D341Med (cell line): ENCODE measurements at places on chromosomes 3 and 15.
A peak's percentile ranks its signal among the peaks of the same experiment; 100 is the strongest.

DNA sequence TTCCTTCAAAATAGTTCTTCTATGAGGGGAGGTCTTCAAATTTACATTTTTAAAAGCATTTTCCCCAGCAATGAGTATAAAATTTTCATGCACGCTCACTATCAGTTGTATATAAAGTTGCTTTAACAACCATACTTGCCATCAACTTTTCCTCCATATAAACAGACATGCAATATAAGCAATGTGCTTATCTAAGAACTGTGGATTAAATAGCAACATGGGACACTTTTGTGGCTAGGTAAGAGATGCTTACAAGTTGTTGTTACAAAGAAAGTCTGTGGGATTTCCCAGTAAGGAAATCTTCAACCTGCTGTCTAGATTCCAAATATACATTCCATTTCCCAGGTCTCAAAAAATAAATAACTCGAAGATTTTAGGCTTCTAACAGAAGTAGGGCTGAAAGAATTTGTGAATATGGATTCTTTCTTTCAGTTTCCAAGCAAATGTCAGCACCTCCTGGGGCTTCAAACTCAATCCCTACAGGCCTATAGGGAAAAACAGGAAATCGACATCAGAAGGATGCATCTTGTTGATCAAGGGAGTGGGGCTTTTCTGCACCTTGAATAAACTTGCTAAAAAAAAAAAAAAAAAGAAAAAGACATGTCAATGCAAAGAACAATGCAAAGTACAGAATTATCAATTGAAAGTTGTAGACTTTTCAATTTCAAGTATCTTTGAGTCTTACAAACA is 16.1 kb downstream of the TNIK start:
- no peak for DNase-seq

GRCh38 chr3:160804762-160805161 is 48.7 kb downstream of the PPM1L start:
- peak; percentile 50 for DNase-seq

DNA sequence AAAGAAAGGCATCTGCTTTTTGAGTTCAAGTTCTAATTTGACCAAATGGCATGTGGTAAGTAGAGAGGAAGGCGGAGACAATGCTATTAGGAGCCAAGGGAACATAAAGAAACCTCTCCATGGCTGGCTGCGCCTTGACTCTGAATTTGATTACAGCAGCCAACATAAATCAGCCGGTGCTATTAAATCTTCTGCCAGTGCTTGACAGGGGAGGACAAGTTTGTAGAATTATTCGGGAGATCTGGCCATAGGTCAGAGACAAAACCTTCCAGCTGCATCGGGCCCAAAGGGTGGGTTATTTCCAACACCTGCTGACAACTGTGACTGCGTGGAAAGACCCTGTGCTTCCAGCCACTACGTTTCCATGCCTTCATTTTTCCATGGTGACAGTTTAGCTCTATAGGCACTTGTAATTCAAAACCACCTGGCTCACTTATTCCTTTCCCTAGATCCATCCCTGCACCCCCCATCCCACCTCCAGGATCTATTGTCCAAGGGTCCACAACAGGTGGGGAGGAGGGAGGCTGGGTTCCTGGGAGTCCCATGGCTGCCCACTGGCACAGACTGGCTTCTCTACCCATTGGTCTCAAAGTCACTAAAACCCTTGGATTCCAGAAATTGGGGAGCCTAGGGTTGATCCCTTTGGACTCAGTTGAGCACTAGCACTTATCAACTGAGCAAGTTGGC is 15.9 kb downstream of the COLQ start:
- DNase-seq = no peak

GRCh38 chr3:155103686-155104085 is 23.6 kb downstream of the MME start:
- no peak for DNase-seq

DNA sequence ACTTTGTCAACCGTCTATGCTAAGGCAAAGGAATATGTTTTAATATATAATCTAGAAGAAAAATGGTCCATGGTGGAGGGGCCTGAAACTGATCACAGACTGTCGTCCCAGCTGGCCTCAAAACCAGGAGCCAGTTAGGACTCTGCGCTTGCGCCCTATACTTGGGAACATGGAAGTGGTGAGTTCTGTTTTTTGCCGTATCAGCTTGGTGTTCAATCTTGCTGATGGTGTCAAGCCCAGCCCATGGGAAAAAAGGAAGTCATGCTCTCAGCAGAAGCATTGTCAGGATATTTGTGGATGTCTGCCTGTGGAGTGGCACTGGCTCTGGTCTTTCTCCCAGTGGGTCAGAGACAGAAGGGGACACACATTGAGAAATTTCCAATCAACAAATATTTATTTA is 342.0 kb upstream of the CTDSPL start:
- DNase-seq = no peak

GRCh38 chr3:146250449-146251382 is at the start of gene PLSCR4:
Gene PLSCR4 (minus strand): TSS chr3:146251105. CDS start chr3:146222071, 29,034 bp downstream.
- peak; percentile 71 for DNase-seq

DNA sequence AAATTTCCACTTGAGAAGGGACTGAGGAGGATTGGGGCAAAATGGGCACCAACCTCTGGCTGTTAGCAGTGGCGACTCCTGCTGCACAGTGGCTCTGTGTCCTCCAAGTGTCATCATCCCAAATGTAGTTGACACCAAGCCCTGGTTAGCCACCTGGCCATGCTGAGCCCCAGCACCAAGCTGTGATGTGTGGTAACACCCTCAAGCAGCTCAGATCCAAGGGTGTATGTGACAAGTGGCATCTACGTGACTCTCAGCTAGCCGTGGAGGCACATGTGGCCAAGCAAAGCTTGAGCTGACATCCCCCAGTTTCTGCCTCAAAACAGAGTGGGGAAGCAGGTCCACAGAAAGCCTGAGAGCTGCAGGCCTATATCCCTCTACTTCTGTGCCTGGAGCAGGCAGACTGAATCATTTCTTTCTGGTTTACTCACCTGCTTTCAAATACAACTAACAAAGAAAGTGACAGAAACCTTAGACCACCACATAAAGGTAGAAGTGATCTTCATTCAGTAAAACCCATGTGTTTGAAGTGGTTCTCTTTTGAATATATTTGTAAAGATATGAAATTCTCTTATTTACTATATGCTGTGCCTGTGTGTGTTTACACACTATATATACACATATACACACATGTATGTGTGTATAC is 40.0 kb downstream of the FOXP1 start:
- no peak for DNase-seq

- peak; percentile 62 for DNase-seq
Measured at GRCh38 chr15:88256279-88257230, at the start of gene NTRK3. Gene NTRK3 (minus strand): TSS chr15:88256739. CDS start chr15:88256153, 586 bp downstream.

DNA sequence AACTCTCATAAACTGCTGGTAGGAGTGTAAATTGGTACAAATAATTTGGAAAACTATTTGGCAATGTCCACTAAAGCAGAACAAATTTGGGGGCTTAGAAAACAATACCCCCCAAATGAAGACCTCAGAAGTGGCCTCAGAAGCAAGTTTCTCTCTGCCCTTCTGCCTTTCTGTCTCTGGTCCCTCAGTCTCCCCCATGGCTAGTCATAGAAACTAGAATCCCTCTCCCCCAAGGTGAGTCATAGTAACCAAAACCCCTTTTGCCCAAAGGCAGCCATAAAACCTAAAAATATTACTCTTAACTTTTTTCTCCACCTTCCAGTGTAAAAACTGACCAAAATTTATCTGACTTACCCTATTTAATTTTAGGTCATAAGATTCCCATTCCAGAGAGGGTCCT is 350.7 kb upstream of the LRRC3B start:
- DNase-seq = no peak

DNA sequence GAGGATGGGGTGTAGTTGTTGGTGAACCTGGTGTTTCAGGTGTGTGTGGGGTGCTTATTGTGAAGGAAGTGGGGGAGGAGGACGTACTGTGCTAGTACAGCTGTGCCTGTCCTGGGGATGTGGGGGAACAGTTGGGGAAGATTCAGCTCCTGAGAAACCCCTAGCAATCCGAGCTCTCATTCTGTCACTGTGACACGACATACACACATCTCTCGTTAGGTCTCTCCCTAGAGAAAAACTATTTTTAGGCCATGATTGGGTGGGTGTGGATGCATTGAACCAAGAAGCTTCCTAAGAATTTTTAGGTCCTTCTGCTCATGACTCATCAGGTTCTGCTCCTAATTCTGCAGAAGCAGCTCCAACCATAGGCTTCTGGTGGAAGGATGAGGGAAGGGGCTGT is 54.3 kb downstream of the SLC30A4 start:
- no peak for DNase-seq

- no peak for DNase-seq
Measured at GRCh38 chr3:65888980-65889706, 149.6 kb downstream of the MAGI1 start.

GRCh38 chr3:192122832-192123594 is 604.3 kb downstream of the FGF12 start:
- no peak for DNase-seq

DNA sequence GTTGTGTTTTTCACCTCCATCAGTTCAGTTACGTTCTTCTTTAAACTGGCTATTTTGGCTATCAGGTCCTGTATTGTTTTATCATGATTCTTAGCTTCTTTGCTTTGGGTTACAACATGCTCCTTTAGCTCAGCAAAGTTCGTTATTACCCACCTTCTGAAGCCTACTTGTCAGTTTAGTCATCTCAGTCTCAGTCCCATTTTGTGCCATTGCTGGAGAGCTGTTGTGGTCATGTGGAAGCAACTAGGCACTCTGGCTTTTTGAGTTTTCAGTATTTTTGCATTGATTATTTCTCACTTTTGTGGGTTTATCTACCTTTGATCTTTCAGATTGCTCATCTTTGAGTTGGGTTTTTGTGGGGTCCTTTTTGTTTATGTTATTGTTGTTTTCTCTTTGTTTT is 151.3 kb downstream of the CFAP20DC start:
- DNase-seq = no peak

DNA sequence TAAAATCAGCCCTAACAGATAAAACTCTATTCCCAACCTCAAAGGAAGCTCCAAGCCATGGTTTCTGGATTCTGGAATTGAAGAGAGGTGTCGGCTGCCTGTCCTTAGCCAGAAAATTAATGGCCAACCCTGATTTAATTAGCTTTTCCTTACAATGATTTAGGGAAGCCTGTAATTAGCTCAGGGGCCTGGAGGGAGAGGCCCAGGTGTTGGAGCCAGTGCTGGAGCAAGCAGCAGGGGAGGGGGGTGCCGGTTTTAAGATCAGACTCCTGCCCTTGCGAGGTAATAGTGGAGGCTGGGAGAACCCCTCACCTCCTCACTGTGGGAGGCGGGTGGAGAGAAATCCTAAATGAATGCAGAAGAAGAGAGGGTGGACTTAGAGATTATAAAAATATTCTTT is 14.7 kb upstream of the ATP2B2 start:
- no peak for DNase-seq

DNA sequence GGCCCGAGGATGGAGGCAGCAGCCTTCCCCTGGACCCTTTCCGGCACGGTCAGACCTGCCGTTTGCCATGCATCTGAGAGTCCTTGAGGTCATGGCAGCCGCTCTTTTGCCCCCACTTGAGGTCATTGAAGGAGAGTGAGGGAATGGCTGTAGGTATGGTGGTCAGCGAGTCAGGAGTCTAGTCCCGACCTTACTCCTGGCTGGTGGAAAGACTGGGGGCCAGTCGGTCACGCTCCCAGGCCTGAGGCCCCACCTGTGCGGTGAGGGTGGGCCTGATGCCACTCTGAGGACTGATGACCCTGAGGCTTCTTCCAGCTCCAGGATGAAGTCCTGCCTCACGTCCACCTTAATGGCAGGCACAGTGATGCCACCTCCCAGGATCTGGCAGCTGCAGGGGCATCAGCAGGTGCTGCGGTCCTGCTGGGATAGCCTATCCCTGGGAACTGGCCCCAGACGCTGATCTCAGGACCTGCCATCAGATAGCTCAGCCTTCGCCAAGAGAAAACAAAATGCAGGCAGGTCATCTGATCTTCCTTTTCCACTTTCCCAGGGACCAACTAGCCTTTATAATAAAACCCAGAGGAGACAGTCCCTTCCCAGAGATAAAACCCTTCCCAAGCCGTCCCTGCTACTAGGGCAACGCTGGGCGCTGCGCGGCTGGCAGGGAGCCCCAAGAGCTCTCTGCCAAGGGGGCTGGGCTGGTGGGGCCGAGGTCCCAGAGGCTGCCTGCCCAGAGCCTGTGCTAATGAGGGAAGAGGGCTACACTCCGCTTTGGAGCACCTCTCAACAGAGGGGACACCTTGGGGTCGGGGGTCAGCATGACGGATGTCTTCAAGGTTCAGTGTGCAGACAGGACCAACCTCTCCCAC is 42.2 kb downstream of the TM2D3 start:
- no peak for DNase-seq

DNA sequence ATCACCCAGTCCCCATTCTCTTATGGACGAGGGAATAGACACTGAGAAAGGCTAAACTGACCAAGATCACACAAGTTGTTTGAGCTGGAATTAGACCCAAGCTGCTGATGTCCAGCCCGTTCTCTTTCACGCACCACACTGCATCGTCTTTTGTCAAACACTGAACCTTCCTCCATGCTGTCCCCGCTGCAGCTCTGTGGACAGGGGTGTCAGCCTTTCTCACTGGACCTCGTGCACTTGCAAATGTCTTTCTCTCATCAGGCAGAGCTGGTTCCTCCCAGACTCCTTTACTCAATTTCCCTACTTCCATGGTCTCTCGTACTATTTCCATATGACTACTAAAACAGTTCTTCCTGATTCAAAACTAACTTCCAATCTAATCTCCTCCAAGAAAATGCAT is 161.6 kb downstream of the MEIS2 start:
- no peak for DNase-seq

- no peak for DNase-seq
Measured at GRCh38 chr15:78682004-78682651, 41.1 kb upstream of the CHRNB4 start.

- peak; percentile 33 for DNase-seq
Measured at GRCh38 chr3:50873376-50874157, 198.8 kb downstream of the DOCK3 start.

GRCh38 chr3:42723219-42723618 is 20.6 kb upstream of the HHATL start:
- no peak for DNase-seq

DNA sequence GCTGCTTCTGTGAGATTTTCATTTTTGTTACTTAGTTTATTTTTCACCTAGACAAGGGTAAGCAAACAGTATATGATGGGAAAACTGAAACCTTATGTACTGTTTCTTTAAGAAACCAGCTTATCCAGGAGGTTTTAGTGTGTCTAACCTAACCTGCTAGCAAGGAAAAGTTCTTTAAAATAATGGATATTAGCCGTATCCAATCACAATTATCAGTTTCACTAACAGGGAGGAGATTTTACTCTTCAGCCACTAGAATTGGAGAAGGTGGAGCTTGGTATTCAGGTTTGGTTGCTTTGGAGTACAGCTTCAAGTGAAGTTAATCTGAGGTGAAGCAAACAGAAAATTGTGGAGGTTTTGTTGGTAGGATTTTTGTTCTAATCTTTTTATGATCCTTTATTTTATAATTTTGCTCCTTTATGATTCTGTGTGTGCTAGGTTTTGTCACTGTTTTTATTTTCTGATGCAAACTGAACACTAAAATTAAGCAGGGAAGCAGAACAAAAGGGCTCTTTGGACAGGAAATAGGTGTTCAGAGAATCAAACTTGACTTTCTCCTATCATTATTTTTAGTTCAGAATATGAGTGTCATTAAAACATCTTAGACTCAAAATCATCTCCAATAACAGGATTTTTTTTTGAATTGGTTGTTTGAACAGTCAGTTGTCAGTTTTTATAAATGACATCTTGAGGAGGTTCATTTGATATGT is 13.0 kb downstream of the ZFAND6 start:
- peak; percentile 56 for DNase-seq
